GM12864 (cell line): ENCODE measurements at places on chromosomes 12 and 14.

DNA sequence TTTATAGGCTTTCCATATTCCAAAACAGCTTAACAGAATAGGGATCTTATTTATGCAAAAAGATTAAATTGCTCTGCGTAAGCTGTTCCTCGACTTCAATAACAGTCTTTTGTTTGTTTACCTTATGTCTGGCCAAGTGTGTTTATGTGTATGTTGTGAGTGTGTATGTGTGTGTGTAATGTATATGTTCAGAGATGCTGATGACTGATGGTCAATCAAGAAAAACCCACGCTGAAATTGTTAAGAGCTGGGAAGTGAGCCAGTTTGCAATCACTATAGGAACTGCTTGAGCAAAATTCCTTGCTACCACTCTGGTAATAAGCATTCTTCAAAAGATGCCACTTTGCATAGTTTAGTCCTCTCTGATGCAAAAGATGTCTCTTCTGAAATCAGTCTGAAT is 59.6 kb downstream of the PRKD1 start:
- no peak for DNase-seq

DNA sequence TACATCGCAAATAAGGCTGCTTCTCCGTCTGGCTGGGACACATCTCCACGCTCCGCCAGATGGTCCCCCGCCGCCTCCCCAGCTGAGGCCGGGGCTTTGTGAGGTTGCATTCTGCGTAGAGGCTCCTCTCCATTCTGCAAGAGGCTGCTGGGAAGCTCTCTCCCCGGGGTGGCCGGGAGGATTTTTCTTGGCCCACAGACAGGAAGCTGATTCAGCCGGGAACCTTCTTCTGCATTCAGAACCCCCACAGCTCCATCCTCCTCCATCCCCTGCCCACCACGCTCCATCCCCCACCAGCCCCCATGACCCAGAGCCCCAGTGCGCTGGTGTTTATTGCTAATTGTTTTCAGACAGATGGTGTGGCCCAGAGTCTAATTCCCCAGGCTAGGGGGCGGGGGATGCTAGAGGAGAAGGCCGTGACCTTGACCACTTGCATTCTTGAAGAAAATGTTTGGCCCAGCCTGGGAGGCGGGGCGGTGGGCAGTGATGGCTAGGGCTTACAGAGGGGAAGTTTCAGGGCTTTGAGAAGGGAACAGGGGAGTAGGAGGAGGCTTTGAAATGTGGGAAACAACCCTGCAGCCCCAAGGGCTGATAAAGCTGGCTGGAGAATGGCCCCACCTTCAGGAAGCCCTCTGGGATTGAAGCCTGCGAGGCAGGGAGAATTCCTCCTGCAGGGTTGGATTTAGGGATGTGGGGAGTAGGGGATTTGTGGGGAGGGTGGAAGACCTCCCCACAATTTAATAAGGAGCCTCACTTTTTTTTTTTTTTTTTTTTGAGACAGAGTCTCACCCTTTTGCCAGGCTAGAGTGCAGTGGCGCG is 88.5 kb upstream of the NCOR2 start:
- DNase-seq: no peak

GRCh38 chr14:20775901-20776300 is 5.2 kb upstream of the RNASE6 start:
- no peak for DNase-seq

- DNase-seq: no peak
Observed at GRCh38 chr14:75375983-75376382, 51.8 kb upstream of the JDP2 start.

- no peak for DNase-seq
Observed at GRCh38 chr12:128513831-128514230, 246.9 kb downstream of the TMEM132C start.

GRCh38 chr12:12883369-12884001 is 7.9 kb upstream of the GPRC5A start:
- DNase-seq: no peak

- DNase-seq: no peak
Observed at GRCh38 chr12:131882804-131883520, 11.5 kb upstream of the ULK1 start.

- DNase-seq: no peak
Observed at GRCh38 chr12:89863968-89864367, 155.3 kb upstream of the ATP2B1 start.

DNA sequence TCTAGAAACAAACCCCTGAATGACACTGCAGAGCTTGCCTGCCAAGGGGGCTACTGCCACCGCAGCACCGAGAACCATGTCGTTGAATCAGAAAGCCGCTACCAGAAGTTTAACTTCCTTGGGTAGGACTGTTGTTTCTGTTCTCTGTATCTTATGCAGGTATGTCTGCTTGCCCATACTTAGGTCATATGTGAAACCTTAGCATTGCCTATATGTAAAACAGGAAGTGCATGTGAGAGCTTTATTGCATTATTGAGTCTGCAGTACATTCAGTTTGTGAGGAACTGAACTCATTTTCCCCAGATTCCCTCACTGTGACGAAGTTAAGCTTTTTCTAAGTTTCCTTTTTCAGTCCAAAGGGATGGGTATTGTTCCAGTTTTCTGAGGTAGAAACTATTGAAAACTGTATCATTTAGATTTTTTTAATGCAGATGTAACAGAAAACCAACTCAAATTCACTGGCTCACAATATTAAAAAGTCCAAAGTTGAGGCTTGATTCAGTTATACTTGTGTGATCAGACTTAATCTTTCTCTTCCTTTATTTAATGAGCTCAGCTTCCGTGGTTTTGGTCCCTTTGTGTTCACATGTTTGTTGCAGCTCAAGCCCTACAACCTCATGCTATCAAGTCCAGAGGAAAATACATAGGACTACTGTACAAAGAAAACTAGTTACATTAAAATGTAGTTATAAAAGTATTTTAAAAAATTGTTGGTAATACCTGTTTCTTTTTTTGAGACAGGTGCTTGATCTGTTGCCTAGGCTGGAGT is 6.9 kb downstream of the FBXO34 start:
- DNase-seq: peak; percentile 61

GRCh38 chr12:107511292-107511691 is 174.3 kb upstream of the PWP1 start:
- no peak for DNase-seq

DNA sequence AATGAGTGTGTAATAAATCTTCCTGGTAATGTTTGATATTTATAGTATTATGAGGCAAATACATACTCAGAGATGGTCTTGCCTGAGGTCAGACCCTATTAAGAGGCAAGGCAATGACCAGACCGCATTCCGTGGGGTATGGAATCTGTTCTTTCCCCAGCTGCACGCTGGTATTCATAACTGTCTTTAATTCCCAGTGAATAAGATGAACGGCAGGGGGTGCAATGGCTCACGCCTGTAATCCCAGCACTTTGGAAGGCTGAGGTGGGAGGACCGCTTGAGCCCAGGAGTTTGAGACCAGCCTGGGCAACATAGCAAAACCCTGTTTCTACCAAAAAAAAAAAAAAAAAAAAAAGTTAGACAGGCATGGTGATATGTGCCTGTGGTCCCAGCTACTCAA is 44.6 kb downstream of the ERO1A start:
- no peak for DNase-seq

- no peak for DNase-seq
Observed at GRCh38 chr14:34997762-34998161, 15.0 kb downstream of the SRP54 start.

- DNase-seq: no peak
Observed at GRCh38 chr12:30729547-30729946, 25.2 kb downstream of the CAPRIN2 start.

GRCh38 chr14:28766469-28766955 is at the start of gene FOXG1:
TSS of gene FOXG1 (plus strand) at chr14:28766787. CDS start at chr14:28767280, 493 bp downstream.
- DNase-seq: no peak

GRCh38 chr12:89827592-89827991 is 119.0 kb upstream of the ATP2B1 start:
- no peak for DNase-seq

- no peak for DNase-seq
Observed at GRCh38 chr12:122204167-122205052, 901 bp downstream of the B3GNT4 start.

GRCh38 chr14:85399186-85399585 is 130.8 kb upstream of the FLRT2 start:
- no peak for DNase-seq

GRCh38 chr12:57726884-57727757 is 11.4 kb downstream of the AGAP2 start:
- no peak for DNase-seq

- DNase-seq: no peak
Observed at GRCh38 chr14:95365401-95365800, 45.7 kb upstream of the CLMN start.
